Non-pigmented ciliary epithelial cell (primary cell): ENCODE measurements at places on chromosomes 4 and X.

DNA sequence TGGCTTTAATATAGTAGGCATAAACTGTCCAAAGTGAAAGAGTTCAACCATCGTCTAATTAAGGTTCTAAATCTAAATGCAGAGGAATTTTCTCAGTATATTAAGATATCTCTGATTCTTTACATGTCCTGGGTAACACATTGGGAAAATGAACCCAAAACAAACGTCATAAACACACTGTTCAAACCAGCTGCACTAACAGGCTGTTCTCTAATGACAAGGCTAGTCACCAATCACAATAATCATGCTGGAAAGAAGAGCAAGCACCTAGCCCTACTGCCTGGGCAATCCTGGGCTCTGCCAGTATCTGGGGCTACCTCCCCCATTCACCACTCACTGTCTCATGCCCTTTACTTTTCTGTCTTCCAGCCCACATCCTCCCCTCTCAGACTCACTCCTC lies 107.9 kb downstream of the EFHC2 start:
- DNase-seq: no peak

- no peak for DNase-seq
Observed at GRCh38 chrX:154804957-154805695, at the start of gene MPP1. Gene MPP1 (minus strand): TSS chrX:154805485. CDS start chrX:154805373, 112 bp downstream.

DNA sequence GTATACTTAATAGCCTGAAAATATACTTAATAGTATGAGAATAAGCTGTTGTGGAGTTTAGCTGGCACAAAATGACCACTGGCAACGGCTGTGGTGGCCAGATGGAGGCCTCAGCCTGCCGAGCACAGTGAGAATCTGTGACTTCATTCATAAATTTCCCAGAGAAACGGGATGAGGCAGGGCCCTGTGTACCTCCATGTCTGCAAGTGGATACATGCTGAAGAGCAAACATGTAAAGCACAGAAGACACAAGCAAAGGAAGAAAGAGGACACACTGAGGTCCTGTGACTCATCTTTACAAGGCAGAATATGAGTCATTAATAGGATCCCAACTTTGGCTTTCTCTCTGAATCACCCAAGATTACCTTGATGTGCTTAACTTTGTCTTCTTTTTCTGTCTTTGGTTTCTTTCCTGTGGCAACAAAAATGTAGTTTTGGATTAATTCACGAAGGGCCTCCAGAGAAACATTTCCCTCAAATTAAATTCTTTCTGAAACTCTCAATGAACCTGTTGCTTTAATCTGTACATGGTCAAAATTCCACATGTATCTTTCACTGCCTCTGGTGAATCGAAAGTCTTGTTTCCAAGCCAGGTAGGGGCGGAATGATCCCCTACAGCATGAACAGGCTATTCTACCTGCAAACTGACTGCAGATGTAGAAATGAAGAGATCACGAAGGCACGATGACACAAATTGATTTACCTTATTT lies 56.4 kb downstream of the IRF2 start:
- peak; percentile 71 for DNase-seq

GRCh38 chr4:158965226-158965625 lies 137.7 kb upstream of the RAPGEF2 start:
- no peak for DNase-seq

- DNase-seq: no peak
Observed at GRCh38 chr4:186778134-186778533, 54.5 kb upstream of the FAT1 start.

DNA sequence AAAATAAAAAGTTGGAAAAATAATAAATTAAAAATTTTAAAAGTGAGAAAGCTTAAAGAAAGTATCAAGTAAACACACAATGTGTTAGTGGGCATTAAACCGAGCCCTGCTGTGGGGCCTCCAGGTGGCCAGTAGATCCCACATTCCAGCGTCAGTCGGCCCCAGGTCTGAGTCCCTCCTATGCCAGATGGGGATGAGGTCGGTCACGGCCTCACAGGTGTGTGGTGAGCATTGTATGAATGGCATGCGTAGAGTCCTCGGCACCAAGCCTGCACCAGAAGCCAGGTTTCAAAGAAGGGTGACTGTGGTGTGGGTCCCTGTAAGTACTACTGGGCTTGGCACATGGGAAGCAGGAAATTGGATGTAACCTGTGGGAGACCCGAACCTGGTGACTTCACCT lies 75.6 kb upstream of the MSX1 start:
- DNase-seq: no peak
